ENCODE measurements at places on chromosomes 5 and 9.
A peak's percentile ranks its signal among the peaks of the same experiment; 100 is the strongest.

- no peak for DNase-seq
These were observed 409.3 kb upstream of the CLINT1 start for GRCh38 chr5:158268286-158268685.

- DNase-seq: no peak
These were observed 30.5 kb upstream of the SPZ1 start for GRCh38 chr5:80289320-80289719.

DNA sequence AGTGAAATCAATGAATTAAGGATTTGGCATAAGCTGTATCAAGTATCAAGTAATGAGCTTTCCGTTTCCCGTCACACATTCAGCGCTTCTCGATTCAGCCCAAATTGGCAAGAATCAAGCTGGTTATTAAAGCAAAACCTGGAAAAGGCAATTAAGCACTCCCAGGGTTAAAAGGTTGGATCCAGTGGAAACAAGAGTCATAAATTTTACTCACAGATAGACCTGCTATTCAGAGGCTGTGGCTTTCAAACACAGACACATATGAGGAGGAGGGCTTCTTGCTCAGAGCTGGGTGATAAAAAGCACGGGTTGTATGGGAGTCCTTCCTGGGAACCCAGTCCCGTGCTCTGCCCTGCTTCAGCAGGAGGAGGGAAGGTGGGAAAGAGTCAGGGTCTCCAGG is 112.3 kb upstream of the CXCL14 start:
- no peak for DNase-seq

GRCh38 chr5:113140837-113141671 is 164.5 kb downstream of the DCP2 start:
- DNase-seq: peak; percentile 77

GRCh38 chr9:135221951-135222631 is 134.6 kb downstream of the OLFM1 start:
- no peak for DNase-seq

Measured in non-pigmented ciliary epithelial cell (primary cell).